ENCODE measurements at places on chromosomes 2 and 18. TPM values are rescaled to one million over a fixed set of nuclear protein-coding genes. Genes with fewer than 3 reads are reported as not detected.

TBR1 gene
- total RNA-seq: not detected

UGT1A3 gene
- not detected for total RNA-seq

DOK6 gene
- 2.8 TPM for total RNA-seq

AQP12A gene
- total RNA-seq: not detected

UPP2 gene
- not detected for total RNA-seq
